ENCODE measurements at places on chromosomes 2 and 18. TPM values are rescaled to one million over a fixed set of nuclear protein-coding genes. Genes with fewer than 3 reads are reported as not detected.

Gene MAL
- total RNA-seq: not detected

Gene TFPI
- total RNA-seq: 489 TPM

Gene CYRIA
- 5.5 TPM for total RNA-seq

Gene VSNL1
- total RNA-seq: 0.66 TPM

Gene SCYGR4
- not detected for total RNA-seq

Gene TMEM178A
- total RNA-seq: 0.86 TPM

Gene BOLA3
- 18.1 TPM for total RNA-seq

Gene CHST9
- not detected for total RNA-seq

Gene PRKAG3
- total RNA-seq: 0.52 TPM

All from smooth muscle cell of the pulmonary artery (primary cell).